ENCODE measurements at places on chromosomes 5 and 9. TPM values are rescaled to one million over a fixed set of nuclear protein-coding genes. Genes with fewer than 3 reads are reported as not detected.

The CNTRL gene
- 58.9 TPM for total RNA-seq

DNA sequence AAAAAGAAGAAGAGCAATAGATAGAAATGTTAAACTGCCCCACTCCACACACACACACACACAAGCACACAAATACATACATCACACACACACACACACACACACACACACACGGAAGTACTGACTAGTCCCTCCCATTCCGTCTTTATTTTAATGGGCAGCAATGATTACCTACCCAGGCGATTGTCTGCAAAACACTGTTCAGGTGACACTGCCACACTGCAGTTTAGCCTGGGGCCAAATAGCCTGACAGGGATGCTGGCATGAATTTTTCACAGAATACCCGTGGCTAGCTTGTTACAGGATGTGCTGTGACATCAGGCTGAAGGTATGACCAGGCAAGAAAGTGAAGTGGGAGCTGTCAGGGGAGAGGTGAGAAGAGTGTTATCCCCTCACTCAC is 86.9 kb downstream of the FRMD3 start:
- ATAC-seq, result no peak

The PCDHA13 gene
- total RNA-seq, result not detected

The LEAP2 gene
- 1.8 TPM for total RNA-seq

DNA sequence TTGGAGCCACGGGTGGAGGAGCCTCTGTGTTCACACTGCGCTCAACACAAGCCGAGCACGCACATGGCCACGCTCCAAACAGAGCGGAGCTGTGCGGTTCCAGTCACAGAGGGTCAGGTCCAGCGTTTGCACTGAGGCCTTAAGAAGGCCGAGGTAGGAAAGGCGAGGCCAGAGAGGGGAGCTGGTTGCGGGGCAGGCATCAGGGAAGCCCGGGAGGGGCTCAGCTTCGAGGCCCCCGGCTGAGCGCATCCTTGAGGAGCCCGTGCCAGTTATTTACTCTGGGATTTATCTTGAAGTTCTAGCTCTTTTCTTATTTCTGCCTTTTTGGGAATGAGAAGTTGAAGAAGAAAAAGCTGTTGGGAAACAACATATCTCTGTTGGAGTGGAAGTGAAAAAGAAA is 140.8 kb downstream of the IRX1 start:
- ATAC-seq, result no peak

The SLC36A2 gene
- total RNA-seq, result not detected

The CLIC3 gene
- total RNA-seq, result not detected

- no peak for ATAC-seq
These were observed 293.5 kb downstream of the ASTN2 start for GRCh38 chr9:117121316-117121715.

GRCh38 chr5:179149278-179149677 is 89.1 kb downstream of the ZNF354C start:
- no peak for ATAC-seq

DNA sequence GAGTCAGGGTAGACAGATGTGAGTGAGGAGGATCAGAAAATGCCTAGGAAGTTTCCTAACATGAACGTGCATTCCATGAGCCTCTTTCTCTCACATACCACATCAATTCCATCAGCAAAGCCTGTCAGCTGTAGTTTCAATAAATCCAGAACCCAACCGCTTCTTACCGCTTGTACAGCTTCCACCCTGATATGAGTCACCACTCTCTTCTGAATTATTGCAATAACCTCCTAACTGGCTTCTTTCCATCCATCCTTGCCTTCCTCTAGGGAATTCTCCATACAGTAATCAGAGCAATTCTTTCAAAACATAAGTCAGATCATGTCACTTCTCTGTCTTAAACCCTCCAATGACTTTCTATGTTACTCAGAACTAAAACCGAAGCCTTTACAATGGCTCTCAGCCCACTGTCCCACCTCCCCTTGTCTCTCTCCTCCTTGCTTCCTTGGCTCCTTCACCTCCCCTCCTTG is 8.1 kb upstream of the RAD23B start:
- ATAC-seq, result no peak

DNA sequence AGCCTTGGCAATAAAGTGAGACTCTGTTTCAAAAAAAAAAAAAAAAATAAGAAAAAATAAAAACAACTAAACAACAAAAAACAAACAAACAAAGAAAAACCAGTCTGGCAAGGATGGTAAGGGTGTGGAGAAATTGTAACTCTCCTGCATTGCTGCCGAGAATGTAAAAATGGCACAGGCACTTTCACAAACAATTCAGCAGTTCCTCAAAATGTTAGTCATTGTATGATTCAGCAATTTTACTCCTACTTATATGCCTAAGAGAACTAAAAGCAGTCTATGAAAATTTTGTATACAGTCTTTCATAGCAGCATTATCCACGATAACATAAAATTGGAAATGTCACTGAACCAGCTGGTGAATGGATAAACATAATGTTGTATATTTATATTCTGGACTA is 280.4 kb downstream of the CDH9 start:
- no peak for ATAC-seq

GRCh38 chr5:123496892-123497291 is 15.1 kb upstream of the CSNK1G3 start:
- no peak for ATAC-seq

The NEUROG1 gene
- not detected for total RNA-seq

DNA sequence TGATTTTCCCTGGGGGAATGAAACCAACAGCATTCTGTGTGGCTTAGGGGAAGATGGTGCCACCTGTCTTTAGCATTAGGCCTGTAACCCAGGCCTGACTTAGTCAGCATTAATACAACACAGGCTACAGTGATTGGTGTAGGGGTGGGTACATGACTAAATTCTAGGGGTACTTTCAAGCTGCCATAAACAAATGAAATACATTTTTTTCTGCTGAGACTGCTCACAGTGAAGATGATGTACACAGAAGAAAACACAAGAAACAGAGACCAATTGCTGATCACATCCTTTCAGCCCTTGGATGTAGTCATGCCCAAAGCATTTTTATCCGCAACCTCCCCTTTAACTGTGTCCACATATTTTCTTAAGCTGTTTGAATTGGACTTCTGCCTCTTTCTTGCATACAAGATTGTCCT is 527.2 kb downstream of the KCTD16 start:
- ATAC-seq, result no peak

GRCh38 chr9:100294341-100294740 is 58.4 kb downstream of the TEX10 start:
- no peak for ATAC-seq

- ATAC-seq, result no peak
These were observed 3.6 kb upstream of the CCNJL start for GRCh38 chr5:160315968-160316367.

DNA sequence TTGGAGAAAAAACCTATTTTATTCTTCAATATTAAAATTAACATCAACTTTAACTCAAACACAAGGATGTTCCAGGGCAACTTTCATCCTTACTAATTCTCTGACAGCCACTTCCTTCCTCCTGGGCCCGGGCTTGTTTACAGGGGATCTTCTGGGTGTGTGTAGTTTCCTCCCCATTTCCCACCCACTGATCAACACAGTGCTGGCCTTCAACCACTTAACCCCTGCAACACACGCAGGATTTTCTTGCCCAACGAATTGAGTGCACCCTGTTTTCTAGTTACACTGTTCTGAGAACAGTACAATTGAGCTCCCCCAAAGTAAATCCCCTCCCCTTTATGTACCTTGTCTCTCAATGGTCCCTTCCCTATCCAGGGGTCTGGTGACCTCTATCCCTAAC is 83.1 kb upstream of the RANBP3L start:
- ATAC-seq, result no peak

DNA sequence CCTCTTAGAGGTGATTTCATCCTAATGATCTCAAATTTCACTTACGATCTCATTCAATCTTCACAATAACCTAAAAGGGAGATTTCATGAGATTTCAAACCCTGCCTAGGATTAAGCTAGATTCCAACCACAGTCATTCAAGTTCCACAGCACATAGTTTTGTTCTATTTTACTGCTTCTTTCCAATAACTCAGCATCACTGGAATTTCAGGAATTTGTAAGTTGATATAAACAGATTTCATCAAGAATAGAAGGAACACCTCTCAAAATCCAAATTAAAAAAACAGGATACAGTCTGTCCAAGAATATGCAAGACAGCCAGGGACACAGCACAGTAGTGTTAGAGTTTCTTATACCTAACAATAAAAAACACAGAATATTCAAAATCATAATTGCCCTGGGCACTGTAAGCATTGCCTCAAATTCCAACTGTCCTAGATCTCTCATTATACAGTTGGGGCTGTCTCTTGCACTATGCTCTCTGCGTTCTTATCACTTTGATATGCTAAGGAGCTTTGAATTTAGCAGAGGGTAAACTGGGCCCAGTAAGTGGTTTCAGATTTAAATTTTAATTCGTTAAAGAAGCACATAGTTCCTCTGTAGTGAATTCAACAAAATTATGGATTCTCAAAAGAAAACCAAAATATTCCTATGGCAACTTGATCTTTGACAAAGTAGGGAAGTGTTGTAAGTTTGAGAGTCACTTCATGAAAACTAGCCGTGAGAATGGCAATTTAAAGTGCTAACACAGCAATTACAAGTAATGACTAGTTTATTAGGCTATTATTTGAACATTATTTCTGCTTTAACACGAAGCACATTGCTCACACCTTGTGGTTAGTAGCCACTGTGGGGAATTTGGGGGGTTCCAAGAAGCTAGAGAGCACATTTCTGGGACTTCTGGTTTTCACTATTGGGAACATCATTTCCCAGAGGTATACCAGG is 478.6 kb upstream of the C9orf72 start:
- no peak for ATAC-seq
